GM04503 (cell line): ENCODE measurements at places on chromosomes 11 and 22.

DNA sequence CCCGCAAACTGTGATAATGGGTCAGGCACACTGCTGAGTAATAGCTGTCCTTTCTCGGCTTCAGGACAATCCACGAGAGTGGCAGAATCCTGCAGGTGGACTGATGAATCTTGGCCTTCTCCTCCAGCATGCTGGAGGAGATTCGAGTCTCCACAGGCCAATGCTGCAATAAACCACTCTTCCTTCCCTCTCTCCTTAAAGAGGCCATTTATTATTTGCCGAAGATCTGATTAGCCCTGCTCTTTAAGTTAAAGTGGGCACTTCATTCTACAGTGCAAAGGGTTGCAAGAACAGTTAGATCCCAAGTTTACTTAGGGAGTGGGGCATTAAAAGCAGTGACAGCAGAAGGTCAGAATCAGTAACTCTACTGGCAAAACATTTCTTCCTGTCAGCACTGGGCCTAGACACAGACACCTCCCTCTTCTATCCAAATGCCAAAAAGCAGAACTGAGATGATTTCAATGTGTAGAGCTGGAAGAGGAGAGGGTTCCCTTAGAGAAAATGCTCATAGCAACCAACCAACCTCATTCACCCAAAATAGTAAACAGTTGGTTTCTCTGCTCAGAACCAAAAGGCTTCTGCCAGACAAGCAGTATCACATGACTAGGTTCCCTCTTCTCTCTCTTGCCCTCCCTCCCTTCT is 121.7 kb downstream of the SGSM3 start:
- DNase-seq, result peak; percentile 60

GRCh38 chr11:67572747-67573419 is 10.7 kb upstream of the GSTP1 start:
- DNase-seq, result no peak

DNA sequence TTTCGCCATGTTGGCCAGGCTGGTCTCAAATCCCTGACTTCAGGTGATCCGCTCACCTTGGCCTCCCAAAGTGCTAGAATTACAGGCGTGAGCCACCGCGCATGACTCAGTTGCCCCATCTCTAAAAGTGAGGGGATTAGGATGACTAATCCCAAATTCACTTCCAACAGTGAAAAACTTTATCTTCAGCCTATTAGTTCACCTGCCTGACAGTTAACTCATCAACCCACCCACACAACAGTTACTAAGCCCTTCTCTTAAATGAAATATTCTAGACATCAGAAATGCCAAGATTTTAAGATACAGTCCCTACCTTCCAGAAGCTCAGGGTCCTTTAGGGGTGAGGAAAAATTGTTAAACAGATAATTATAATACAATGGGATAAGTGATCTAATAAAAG is 2.0 kb upstream of the ANKRD42 start:
- DNase-seq, result no peak

- DNase-seq, result no peak
Measured at GRCh38 chr11:45144126-45145082, 2.0 kb upstream of the PRDM11 start.

GRCh38 chr11:86116386-86116726 is 47.5 kb upstream of the PICALM start:
- DNase-seq, result no peak

DNA sequence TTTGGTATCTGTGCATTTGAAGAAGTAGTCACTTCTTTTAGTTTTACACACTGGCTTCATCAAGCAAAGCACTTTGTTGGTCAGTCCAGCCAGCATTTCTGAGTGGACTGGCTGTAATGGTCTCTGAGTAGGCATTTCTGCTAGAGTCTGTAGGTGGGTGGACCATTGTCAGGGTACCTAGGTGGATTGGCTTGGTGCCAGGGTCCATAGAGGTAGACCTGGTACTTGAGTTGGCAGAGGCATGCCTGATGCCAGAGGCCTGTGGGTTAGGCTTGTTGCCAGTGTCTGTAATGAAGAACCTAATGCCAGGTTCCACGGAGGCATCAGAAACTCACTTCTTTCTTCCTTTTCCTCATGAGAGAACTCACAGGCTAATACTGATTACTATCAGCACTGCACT is 157.9 kb upstream of the C11orf87 start:
- DNase-seq, result no peak

DNA sequence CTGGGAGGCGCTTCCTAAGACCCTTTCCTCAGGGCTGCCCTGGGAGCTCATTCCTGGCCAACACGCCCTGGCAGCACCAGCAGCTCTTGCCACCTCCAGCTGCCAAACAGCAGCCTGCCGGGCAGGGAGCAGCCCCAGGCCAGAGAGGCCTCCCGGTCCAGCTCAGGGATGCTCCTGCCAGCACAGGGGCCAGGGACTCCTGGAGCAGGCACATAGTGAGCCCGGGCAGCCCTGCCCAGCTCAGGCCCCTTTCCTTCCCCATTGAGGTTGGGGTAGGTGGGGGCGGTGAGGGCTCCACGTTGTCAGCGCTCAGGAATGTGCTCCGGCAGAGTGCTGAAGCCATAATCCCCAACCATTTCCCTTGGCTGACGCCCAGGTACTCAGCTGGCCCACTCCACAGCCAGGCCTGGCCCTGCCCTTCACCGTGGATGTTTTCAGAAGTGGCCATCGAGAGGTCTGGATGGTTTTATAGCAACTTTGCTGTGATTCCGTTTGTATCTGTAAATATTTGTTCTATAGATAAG is 7.6 kb downstream of the SLC39A13 start:
- DNase-seq, result peak; percentile 86

- DNase-seq, result no peak
Measured at GRCh38 chr22:23067023-23067650, 3.2 kb upstream of the GNAZ start.

- no peak for DNase-seq
Measured at GRCh38 chr22:30002861-30003486, 77.3 kb upstream of the HORMAD2 start.

GRCh38 chr11:94832604-94833235 is 64.6 kb downstream of the AMOTL1 start:
- no peak for DNase-seq

GRCh38 chr11:126214441-126214840 is 2.9 kb downstream of the FAM118B start:
- no peak for DNase-seq

GRCh38 chr11:130555251-130555841 is 106.9 kb downstream of the ADAMTS15 start:
- DNase-seq, result peak; percentile 35

- DNase-seq, result no peak
Measured at GRCh38 chr11:101870510-101870909, 44.3 kb upstream of the CEP126 start.

DNA sequence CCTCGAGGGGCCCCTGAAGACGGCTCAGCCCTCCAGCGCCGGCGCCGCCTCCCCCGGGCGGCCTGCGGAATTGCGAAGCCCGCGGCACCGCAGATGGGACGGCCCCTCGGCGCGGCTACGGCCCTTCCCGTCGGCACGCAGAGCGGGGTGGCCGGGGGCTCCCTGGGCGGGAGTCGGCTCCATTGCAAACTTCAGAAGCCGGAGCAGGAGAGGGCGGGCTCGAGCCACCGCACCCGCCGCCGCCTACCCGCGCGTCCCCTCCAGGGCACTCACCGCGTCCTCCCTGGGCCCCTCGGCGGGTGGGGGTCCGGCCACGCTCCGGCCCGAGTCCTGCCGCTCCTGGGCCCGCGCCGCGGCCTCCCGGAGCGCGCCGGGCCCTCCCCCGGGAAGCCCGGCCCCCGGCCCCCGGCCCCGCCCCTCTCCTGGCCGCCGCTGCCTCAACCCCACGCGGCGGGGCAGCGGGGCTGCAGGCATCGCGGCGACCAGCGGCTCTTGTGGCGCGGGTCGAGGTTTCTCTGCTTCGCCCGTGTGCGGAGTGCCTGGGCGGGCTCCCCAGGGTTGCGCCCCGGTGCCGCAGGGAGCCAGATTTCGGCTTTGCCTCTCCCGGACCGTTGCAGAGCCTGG is at the start of gene PACSIN3:
TSS of gene PACSIN3 (minus strand) at position 359 of the 624 bp plus-strand sequence. CDS start 3,707 bp downstream, outside the sequence.
- DNase-seq, result no peak

GRCh38 chr11:26070714-26071380 is 261.1 kb upstream of the ANO3 start:
- no peak for DNase-seq

- no peak for DNase-seq
Measured at GRCh38 chr11:43925063-43925931, 17.1 kb upstream of the C11orf96 start.

GRCh38 chr11:77057938-77058474 is 8.8 kb upstream of the CAPN5 start:
- DNase-seq, result no peak

GRCh38 chr11:47907499-47907898 is 59.3 kb upstream of the NUP160 start:
- no peak for DNase-seq

DNA sequence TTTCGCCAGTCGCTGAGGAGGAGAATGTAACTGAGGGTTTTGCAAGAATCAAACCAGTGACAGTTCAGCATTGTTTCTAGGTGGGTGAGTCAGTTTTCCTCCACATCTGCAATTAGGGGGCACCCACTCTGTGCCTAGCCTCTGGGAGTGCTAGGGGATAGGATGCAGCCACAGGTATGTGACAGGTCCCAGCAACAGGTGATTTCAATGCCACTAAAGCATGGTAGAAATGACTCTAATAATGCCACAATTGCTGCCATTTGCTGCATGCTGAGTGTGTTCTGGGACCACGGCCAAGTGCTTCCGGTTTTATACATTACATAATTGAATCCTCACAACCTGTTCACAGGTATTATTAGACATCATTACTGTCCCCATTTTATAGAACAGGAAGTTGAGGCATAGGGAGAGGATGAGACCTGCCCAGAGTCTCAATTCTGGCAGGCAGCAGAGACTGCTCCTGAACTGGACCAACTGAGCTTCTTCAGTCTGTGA is 556 bp downstream of the CRYBB2 start:
- no peak for DNase-seq

- no peak for DNase-seq
Measured at GRCh38 chr22:49446759-49447710, 380.6 kb downstream of the BRD1 start.

GRCh38 chr11:45880772-45881570 is 4.5 kb upstream of the MAPK8IP1 start:
- DNase-seq, result no peak

- no peak for DNase-seq
Measured at GRCh38 chr11:125346179-125346530, 149.9 kb downstream of the FEZ1 start.

GRCh38 chr11:120332822-120333716 is 3.1 kb upstream of the ARHGEF12 start:
- DNase-seq, result no peak

- no peak for DNase-seq
Measured at GRCh38 chr11:31640611-31641010, 131.0 kb downstream of the ELP4 start.

- no peak for DNase-seq
Measured at GRCh38 chr11:58318532-58318931, 40.3 kb downstream of the OR5B17 start.

DNA sequence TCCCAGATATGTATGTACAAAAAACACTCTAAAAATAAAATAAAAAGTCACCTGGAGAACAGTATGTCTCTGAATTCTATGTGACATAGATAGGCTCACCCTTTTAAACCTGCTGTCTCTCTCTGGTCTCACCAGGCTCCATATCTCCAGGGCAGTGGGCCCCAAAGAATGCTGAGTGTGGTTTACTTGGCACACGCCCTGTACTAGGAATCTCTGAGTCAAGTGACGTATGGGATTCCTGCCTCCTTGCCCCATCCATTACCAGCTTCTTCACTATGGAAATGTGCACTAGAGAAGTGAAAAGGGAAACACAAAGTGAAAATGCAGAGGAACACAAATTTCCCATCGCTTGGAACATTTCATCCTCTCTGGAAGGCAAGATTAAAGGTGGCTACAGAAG is 722.2 kb upstream of the TENM4 start:
- DNase-seq, result peak; percentile 25

- DNase-seq, result no peak
Measured at GRCh38 chr11:118614511-118614910, 7.1 kb downstream of the PHLDB1 start.

- DNase-seq, result no peak
Measured at GRCh38 chr22:26463101-26463661, 20.4 kb downstream of the HPS4 start.

DNA sequence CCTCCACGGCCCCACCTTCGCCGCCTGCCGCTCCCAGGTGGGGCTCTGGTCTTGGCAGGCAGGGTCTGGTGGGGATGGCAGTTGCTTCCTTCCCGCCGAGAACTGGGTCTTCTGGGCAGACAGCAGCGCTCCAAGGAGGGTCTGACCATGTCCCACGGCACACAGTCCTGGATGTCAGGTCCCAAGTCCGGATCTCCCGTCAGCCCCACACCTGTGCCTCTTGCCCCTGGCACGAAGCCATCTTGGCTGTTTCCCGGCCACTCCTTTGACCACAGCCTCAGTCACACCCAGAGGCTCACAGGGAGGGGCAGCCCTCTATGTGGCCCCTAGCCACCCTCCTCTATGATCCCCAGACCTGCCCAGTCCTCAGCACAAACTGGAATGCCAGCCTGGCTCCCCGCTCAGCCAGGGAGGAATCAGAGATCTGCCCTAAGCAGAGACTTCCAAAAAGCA is 14.3 kb downstream of the MUC5B start:
- no peak for DNase-seq

GRCh38 chr11:132373405-132374143 is 1003.2 kb downstream of the NTM start:
- DNase-seq, result no peak

DNA sequence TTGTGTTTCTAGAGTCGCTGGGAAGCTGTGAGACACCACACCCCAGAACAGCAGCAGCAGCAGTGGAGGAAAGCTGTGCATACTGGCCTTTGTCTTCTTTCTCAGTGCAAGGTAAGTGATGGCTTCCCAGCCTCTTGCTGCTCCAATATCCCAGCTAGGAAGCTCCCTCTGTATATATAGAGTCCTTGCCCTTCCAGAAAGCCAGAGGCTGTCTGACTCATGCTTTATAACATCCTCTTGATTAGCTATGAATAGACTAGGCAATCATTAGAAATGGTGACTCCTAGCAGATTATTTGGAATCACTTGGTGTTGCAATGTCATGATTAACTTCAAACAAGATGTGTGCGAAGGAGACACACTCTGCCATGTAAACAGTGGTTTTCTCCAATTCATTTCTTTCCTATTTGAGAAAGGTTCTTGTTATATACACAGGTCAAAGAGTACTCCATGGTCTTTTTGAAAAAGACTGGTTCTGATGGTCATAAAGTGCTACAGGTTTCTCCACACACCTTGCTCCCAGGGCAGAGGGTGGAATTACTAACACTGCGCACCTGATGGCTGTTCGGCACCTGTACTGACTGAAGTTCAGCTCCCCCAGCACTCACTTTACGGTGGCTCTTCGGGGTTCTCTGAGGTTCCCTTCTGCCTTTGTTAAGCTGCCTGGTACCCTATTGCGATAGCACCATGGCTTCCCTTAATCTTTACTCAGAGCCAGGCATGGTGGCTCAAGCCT is at the start of gene MMP1:
TSS of gene MMP1 (minus strand) at position 149 of the 735 bp plus-strand sequence. CDS start at position 81, 68 bp downstream.
- peak; percentile 67 for DNase-seq

DNA sequence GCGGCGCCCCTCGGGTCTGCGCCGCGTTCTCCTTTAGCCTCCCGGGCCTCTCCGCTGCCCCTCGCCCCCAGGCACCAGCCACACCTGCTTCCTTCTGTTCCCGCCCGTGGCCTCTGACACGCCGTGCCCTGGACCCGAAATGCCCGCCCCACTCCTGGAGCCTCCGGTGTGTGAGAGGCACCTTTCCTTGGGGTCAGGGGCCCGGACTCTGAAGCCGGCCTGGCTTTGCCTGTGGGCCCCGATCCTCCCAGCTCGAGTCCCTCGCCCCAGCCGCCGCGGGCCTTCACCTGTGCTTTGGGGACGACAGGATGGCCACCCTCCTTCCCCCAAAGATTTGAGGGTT is 661 bp upstream of the CDPF1 start:
- no peak for DNase-seq
